MG63 (cell line): ENCODE measurements at places on chromosomes 16 and 17. TPM values are rescaled to one million over a fixed set of nuclear protein-coding genes. Genes with fewer than 3 reads are reported as not detected.

CCDC144A gene
- 0.02 and 0.26 TPM in 2 replicates for total RNA-seq

DNA sequence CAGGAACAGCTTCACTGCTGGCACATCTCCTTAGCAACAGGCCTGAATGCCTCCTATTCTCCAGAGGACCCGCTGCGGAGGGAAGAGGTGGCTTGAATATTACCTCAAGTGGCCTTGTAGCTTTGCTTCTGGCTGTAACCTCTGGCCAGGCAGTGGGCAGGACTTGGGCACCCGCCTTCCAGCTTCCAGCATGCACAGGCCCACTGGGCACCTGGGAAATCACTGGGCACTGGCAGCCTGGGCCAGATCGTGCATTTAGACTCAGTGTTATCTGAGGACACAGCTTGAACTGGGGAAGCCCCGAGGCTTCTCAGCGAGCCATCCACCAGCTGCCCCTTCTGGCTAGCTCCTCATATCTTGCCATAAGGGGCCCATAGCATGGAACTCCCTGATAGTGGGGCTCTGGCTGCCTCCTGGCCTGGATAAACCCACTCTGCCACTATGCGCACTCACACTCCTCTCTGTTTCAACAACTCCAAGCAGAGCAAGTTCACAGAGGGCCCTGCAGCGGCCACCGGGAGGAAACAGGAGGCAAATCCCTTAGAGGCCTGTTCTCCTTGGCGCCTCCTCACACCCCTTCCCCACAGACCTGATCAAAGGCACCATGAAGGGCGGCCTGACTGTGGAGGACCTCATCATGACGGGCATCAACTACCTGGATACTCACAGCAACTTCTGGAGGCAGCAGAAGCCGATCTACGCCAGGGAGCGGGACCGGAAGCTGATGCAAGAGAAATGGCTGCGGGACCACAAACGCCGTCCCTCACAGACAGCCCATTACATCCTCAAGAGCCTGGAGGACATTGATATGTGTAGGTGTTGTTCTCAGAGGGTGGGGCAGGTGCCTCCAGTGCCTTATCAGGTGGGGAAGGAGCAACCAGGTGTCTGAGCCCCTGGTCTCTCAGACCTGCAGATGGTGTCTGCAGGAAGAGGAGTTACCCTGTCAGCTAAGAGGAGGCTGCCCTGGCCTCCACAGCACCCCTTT is 7.8 kb downstream of the ODAD4 start:
- DNase-seq, result no peak

DNA sequence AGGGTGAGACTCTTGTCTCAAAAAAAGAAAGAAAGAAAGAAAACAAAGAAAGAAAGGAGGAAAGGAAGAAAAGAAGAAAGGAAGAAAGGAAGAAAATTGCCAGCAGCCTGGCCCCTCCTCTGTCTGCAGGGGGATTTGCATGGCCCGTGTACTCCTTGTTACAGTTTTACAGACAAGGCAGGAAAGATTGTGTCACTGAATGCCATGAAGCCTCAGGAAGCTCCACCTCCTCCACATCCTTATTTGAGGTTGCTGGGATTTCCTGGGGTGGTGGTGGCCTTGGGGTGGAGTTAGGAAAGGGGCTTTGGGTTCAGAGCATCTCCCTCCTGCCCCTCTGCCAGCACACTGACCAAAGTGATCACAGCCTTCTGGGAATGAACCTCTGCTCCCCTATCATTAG is 23.6 kb downstream of the CFAP20 start:
- DNase-seq, result no peak

SEPTIN12 gene
- total RNA-seq, result not detected in 2 replicates

TMC5 gene
- total RNA-seq, result not detected in 2 replicates

AKAP10 gene
- 10.0 and 14.4 TPM in 2 replicates for total RNA-seq

DNA sequence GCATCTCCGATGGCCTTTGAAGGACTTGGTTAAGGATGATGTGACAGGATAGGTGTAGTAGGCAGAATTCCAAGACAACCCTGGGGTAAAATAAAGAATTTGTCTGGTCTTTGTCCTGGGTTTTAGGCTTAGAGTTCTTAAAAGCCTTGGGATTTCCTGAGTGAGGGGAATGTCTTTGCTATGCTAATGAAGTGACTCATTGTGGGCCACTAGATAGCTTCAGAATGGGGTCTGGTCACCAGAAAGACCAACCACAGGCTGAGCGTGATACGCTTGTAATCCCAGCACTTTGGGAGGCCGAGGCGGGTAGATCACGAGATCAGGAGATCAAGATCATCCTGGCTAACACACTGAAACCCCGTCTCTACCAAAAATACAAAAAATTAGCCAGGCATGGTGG is 182.8 kb upstream of the TOX3 start:
- DNase-seq, result no peak

GRCh38 chr17:19590912-19591551 is 57.4 kb downstream of the SLC47A1 start:
- DNase-seq, result no peak

NDUFAB1 gene
- 103 and 184 TPM in 2 replicates for total RNA-seq

DNA sequence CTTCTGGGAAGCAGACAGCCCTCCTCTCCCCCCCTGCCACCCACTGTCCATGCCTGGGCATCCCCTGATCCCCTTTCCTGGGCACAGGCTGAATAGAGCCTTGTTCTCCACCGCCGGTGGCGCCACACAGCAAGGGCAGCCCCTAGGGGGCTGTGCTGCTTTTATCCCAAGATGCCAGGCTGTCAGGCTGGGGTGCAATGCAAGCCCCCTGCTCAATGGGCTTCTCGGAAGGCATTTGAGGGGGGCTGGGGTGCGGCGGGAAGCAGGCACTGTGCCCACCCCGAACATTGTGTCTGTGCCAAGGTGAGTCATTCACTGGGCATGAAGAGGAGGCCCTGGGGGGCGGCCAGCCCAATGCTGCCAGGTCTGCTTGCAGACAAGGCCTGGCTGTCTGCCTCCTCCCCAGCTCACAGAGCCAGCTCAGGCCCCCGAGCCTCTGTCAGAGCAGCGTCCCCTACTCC is 1.5 kb upstream of the GFAP start:
- peak; percentile 88 for DNase-seq

- peak; percentile 5 for DNase-seq
Observed at GRCh38 chr16:82738699-82739098, 111.9 kb downstream of the CDH13 start.

- peak; percentile 54 for DNase-seq
Observed at GRCh38 chr17:48539177-48539576, 5.7 kb downstream of the HOXB2 start.

GRCh38 chr16:89867918-89868317 is 5.5 kb upstream of the TCF25 start:
- no peak for DNase-seq

- DNase-seq, result peak; percentile 88
Observed at GRCh38 chr16:69057400-69058378, 47.8 kb upstream of the HAS3 start.

- DNase-seq, result peak; percentile 63
Observed at GRCh38 chr17:72118335-72119076, 2.3 kb upstream of the SOX9 start.

DNA sequence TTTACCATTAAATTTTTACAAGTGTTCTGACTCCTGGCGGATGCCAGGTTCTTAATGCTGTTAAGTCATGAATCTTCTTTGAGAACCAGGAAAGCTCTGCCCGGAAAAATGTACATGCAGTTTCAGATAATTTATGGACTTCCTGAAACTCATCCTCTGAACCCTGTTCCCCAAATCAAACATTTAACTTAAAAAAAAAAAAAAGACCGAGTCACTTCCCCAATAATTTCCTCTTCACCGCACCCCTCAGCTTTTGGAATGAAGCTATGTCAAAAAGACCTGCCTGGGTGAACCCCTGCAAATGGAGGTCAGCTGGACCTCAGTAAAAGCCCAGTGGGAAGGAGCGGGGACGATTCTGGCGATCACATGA is 15.0 kb downstream of the ZNF232 start:
- DNase-seq, result no peak

GRCh38 chr16:67006930-67007658 is 18.7 kb downstream of the CES4A start:
- DNase-seq, result no peak

DNA sequence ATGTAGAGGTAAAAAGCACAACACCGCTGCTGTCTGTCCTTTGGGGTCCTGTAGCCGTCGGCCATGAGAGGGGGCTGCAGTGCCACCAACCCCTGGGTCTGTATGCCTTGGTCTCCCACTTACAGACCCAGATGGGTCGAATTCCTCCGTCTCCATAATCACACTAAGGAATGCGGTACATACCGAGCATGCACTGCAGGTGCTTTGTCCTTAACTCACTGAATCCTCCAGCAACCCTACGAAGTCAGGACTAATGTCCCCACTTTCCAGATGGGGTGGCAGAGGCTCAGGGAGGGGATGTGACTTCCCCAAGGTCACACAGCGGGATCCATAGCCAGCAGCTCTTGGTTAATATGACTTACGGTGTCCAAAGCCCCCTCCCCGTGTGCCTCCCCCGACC is 219.9 kb upstream of the CIBAR2 start:
- DNase-seq, result no peak

DNA sequence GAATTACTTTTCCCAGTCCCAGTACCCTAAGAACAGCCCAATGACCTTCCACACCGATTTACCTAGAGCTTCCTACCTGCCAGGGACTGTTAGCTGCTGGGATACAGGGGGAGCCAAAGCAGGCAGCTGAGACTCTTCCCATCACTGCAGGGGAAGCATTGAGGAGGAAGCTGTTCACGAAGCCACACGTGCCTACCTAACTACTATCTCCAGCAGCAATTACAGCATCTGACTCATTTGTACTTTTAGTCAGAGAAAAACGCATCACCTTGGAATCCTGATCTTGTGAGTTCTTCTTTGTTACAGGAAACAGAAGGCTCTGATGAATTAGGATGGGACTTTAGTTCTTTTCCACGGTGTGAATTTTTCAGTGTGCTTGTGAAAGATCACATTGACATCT is 113.7 kb upstream of the DHX40 start:
- DNase-seq, result peak; percentile 10

- DNase-seq, result no peak
Observed at GRCh38 chr17:82097919-82098168, 192 bp downstream of the FASN start.

GRCh38 chr16:79439901-79440300 is 160.6 kb downstream of the MAF start:
- no peak for DNase-seq

DNA sequence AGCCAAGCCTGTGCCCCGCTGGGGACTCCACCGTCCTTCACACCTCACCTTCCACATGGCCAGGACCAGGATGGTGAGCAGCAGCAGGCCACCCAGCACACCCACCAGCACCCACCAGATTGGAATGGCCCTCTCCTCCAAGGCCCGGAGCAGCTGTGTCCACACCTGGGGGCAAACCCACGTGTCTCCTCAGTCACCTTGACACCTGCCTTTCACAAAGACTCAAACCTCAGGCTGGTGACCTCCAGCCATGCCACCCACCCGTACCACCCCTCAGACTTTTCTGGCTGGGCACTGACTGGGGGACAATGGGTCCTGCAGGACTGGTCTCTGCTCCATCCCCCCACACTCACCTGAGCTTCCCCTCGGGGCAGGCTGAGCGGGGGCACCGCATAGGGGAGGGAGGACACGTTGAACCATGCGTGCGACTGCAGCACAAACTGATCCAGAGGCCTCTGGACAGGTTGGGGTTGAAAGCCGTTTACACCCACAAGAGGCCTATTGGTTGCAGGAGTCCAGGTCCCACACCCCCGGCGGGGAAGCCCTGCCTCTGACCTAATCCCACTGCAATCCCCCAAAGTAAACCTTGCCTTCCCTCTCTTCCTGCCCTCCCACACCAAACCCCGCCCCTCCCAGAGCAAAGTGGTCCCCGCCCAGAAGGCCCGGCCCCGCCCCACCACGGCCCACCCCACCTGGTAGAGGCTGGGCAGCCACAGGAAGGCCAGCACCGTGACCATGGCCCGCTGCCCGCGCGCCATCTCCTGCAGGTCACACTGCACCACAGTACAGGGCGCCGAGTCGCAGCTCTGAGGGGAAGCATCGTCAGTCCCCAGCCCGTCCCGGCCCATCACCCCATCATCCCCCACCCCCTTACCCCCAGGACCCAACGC is 10.9 kb upstream of the FAM171A2 start:
- no peak for DNase-seq

MEIOC gene
- 0.95 TPM in 1 of 2 replicates, not detected in the other for total RNA-seq

DNA sequence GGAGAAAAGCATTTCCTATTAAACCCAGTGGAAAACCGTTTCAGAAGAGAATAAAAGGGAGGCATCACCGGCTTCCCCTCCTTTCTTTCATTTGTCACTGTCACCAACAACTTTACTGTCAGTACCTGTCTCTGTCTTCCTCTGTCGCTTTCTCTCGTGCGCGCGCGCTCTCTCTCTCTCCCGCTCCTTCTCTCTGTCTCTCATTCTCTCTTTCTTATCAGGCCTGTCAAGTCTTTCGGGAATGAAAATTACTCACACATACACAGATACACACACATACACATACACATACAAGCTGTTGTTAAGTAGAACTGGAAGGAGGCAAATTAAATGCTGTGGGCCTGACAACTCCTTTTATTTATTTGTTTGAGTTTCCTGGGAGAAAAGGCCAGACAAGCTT is 17.6 kb downstream of the MYOCD start:
- no peak for DNase-seq

GRCh38 chr17:9258115-9259015 is 237.1 kb downstream of the NTN1 start:
- DNase-seq, result peak; percentile 52

MMP2 gene
- 53.0 and 98.5 TPM in 2 replicates for total RNA-seq

DNA sequence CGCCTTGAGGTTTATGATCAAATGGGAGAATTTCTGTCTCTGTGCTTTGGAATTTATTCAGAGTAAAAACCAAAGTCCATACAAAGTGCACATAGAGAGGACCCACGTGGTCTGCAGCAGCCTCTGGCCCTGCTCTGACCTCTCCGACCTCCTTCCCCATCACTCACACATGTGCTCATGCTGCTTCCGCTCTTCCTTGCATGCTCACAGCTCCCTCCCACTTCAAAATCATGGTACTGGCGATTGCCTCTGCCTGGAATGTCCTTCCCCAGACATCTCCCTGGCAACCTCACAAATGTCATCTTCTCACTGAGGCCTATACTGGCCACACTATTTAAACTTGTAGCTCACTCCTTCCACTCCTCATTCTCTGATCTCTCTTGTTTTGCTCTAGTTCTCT is 418.0 kb downstream of the CA10 start:
- no peak for DNase-seq

FN3K gene
- not detected in 2 replicates for total RNA-seq

- peak; percentile 32 for DNase-seq
Observed at GRCh38 chr16:87463722-87464690, 28.8 kb downstream of the ZCCHC14 start.

DNA sequence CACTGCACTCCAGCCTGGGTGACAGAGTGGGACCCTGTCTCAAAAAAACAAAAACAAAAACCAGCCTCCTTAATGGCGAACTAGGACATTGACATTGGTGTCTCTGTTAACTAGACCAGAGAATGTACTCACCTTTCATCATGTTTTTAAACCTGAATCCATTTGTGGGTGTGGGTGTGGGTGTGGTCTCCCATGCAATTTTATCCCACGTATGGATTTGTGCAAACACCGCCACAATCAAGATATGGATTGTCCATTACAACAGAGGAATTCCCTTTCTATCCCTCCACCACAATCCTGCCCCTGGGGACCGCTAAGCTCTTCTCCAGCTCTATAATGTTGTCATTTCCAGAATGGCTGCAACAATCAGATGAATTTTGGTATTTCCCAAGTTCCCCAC is 49.9 kb downstream of the DNAH17 start:
- DNase-seq, result no peak

CD79B gene
- total RNA-seq, result not detected in 2 replicates

TBC1D3D gene
- total RNA-seq, result not detected in 2 replicates

GRCh38 chr16:27377666-27378485 is 24.1 kb upstream of the IL21R start:
- no peak for DNase-seq
